ENCODE measurements at places on chromosomes 16 and 17.

DNA sequence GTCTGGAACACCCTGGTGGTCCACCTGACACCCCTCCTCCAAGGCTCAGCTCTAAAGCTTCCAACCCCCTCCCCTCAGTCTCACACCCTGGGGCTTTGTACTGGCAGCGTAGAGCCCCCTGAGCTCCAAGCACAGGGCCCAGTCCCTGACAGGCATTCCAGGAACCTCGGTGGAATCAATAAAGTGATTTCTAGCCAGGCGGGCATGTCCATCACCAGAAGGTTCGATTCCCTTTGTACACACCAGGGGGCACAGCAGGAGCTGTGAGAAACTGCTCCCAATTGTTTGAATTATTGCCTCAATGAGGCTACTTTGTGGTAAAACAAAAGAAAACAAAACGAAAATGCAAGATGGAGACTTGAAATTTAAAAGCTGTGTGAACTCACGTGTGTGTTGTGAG is 51.8 kb downstream of the SMPD3 start:
- DNase-seq: peak; percentile 7

- no peak for DNase-seq
These were observed 261.8 kb downstream of the CDH13 start for GRCh38 chr16:82888591-82889001.

GRCh38 chr17:41966463-41967140 is at the start of gene CNP:
CNP (plus strand) TSS chr17:41966795; CDS start chr17:41966885, 90 bp downstream.
- DNase-seq: peak; percentile 87

DNA sequence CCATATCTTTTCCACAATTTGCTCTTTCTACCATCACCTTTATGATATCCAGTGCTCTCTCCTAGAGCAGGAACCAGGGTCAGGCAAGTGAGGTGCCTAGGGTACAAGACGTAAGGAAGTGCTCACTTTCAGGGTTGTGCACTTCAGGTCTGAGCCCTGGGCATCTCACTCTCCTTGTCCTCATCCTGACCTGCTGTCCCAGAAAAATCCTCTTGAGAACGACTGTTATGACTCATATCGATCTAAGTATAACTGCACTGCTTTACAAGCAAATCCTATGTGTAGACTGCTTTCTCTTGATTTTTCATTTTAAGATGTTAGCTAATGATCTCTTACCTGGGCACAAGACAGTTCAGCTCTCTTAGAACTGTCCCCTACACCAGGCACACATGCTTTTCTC is 100.1 kb downstream of the TMEM100 start:
- no peak for DNase-seq
